ENCODE measurements at places on chromosomes 1 and 21.

GRCh38 chr1:236914375-236914774 is 89.9 kb downstream of the MT1HL1 start:
- DNase-seq, result no peak

GRCh38 chr1:53579221-53580008 is 120.2 kb downstream of the DMRTB1 start:
- no peak for DNase-seq

- no peak for DNase-seq
These were observed 8.0 kb downstream of the RUNX3 start for GRCh38 chr1:24921938-24922662.

DNA sequence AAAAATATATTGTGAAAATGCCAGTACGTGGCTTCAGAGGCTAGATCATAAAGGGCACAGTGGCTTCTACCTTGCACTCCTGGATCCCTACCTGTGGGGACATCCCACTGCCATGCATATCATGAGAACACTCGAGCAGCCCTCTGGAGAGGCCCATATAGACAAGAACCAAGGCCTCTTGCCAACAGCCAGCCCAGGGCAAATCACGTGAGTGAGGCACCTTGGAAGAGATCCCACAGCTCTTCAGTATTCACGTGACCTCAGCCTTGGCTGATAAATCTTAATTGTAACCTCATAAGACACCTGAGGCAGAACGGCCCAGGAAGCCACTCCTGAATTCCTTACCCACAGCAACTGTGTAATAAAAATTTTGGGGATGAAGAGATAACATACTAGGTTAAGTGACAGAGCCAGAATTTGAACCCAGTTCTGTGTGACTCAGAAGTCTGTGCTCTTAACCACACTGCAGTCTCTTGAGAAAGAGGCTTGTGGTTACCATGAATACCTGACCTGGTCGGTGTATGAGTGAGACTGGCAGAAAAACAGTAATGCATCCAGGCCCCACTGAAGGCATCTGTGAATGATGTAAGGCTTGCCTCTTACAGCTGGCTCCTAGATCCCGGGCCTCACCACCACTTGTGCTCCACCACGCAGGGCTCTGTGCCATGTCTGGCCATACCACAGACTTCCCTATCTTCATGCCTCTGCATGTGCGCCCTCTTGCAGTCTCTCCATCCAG is 6.9 kb upstream of the A3GALT2 start:
- no peak for DNase-seq

GRCh38 chr1:26696119-26696653 is 371 bp downstream of the ARID1A start:
- DNase-seq, result no peak

- DNase-seq, result no peak
These were observed 86.0 kb upstream of the GNG4 start for GRCh38 chr1:235735621-235736020.
